Stimulated activated CD8-positive, alpha-beta memory T cell treated with anti-CD3 and anti-CD28 coated beads, Interleukin-7, amount 100 ng/mL, for 1 hour (primary cell): ENCODE measurements at places on chromosomes 4 and X.

DNA sequence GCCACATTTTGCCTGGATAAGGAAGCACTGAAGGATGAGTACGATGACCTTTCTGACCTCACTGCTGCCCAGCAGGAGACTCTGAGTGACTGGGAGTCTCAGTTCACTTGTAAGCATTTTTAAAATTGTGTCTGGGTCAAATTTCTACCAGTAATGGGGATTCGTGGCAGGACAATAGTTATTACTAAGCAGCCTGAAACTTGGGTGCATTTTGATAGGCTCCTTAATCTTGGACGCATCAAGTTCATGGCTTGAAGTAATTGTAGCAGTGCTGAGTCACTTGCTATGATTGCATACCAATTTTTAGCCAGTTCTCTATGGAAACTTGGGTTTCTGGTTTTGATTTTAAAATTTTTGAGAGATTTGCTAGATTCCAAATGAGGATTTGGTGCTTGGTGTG is 4.3 kb downstream of the PGRMC1 start:
- DNase-seq = no peak

- DNase-seq = no peak
Observed at GRCh38 chr4:77264826-77265225, 107.8 kb downstream of the CCNG2 start.

DNA sequence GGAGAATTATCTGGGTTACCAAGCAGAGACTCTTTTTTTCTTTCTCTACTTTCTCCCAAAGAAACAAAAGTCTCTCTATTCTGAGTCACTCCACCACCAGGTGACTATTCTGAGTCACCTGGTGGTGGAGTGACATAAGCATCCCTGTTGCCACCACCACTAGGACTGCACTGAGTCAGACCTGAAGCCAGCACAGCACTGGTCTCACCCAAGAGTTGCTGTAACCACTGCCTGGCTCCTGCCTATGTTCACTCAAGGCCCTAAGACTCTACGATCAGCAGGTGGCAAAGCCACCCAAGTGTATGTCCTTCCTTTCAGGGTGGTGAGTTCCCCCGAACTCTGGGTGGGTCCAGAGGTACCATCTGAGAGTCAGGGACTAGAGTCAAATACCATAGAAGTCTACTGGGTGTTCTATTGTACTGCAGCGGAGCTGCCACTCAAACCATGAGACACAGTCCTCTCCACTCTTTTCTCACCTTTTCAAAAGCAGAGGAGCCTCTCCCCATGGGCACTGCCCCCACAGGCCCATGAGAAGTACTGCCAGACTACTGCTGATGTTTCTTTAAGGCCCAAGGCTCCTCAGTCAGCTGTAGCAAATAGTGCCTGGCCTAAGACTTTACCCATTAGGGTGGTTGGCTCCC is 209.6 kb upstream of the IRS4 start:
- no peak for DNase-seq

DNA sequence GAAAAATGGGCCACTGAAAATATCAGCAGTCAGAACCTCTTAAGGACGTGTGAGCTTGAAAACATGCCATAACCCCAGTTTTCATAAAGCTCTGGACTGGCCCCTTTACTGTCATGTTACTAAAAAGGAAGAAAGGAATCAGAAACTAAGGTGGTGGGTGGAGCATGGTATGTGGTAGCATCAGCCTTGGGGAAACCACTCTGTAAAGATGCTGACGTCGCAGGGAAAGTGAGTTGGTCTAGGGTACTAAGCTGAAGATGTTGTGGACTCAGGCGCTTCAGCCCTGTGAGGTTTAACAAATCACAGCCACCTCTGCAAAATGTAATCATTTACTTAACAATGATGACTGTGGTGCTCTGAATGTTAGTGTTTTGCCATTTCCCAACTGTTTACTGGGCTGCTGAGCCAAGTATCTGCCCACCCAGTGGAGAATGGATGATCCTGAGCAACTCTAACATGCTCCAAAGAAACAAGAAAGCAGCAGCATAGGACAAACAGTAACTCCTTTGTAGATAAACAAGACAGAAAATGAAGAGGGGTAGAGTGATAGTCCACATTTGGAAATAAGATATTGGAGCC is 33.4 kb downstream of the C4orf54 start:
- no peak for DNase-seq

DNA sequence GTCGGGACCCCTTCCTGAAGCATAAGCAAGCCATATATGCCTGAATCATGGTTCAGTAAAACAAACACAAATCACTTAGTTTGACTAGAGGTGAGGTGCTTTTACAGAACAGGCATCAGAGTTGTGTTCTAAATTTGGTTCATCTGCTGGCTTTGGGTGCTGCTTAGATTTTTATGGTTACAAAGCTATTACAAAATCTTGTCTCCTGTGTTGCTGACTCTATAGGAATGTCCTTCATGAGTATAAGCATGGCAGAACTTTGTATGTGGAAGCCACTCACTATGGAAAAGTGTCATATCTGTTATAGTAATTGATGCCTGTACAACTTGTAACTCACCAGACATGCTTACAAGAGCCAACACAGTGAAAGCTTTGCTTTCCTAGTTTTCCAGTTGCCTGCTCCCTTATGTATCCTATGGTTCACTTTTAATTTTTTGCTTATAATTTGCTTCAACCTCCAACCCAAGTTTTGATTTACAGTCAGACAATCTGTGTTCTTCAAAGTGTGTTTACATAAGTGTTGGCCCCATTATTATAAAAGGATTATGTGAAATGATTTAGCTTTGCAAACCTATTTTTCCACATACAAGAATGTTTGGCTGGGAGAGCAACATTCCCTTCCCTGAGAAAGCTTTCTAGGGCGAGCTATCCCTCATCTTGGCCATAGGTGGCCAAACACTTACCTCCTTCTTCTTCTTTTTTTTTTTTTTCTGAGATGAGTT is 30.0 kb upstream of the CYP2U1 start:
- no peak for DNase-seq

DNA sequence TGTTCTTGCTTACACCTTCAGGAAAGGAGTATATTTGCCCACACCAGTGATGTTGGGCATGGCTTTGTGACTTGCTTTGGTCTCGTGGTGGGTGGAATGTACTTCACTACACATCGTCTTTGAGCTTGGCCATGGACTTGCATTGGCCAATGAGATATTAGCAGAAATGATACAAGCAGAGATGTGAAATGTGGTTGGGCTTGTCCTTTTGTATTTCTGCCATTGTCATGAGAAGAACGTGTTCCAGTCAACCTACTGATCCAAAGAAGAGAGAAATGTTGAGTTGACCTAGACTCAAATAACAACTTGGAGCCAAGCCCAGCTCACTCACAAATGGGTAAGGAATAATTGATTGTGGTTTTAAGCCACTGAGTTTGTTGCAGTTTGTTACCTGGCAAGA is 138.4 kb upstream of the ARX start:
- no peak for DNase-seq

GRCh38 chr4:10715135-10715534 is 30.6 kb upstream of the CLNK start:
- no peak for DNase-seq

GRCh38 chr4:108839333-108839732 is 76.5 kb upstream of the ETNPPL start:
- DNase-seq = no peak

DNA sequence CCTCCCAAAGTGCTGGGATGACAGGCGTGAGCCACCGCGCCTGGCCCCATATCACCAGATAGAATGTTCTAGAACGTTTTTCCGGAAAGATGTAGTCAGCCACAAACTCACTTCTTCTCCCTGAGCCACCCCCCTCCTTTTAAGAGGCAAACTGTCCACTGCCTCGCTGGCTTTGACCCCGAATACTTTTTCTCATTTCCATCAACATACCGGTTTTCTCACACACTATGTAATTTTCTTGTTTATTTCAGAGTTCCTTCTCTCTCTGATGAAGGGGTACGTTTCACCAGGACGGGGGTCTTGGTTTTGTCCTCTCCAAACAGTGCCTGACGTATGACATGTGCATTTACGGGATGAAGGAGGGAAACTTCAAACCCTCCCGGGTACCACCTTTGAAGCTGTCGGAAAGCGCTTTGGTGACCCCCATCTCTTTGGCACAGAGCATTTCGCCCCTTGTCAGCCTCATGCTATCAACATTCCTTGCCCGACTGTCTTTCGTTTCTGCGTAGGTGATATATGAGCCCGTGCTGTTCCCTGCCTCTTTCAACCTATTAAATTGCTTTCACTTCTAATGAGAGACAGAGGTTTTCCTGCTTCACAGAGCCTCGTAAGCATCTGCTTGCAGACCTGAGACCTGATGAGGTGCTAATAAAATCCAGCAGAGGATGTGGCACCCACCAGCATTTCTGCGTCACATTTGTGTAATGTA is 73.8 kb downstream of the CRLF2 start:
- DNase-seq = no peak

DNA sequence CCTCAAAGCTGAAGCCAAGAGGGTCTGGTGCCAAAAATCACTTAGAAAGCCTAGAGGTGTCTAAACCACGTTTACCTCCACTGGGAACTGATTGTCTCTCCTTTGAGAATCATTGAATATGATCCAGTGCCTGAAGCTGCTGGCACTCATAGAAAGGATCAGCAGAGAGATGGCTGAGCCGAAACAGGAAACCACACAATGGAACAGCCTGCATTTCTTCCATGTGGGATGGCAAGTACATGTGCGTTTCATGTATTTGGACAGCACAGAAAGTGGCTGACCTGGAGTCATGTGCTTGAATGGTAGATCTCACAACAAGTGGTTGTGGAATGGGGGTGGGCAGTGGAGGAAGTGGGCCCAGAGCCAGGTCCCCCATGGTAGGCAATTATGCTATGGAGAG is 533.7 kb downstream of the INPP4B start:
- DNase-seq = no peak

GRCh38 chr4:1043162-1043561 is 31.7 kb downstream of the FGFRL1 start:
- no peak for DNase-seq

DNA sequence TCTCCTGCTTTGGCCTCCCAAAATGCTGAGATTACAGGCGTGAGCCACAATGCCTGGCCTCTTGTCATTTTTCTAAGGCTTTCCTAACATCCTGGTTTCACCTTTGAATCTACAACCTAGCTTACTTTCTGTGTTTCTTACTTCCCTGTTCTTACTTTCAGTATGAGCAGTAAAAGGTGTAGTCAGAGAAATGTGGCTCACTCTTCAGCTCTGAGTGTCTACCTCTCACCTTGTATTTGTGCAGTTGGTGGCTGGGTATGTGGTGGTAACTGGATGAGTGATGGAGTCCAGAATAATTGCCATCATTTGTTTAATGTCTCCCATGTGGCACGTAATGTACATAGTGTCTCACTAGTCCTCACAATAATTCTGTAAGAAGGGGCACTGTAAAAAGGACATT is 19.1 kb upstream of the CXCL11 start:
- no peak for DNase-seq

DNA sequence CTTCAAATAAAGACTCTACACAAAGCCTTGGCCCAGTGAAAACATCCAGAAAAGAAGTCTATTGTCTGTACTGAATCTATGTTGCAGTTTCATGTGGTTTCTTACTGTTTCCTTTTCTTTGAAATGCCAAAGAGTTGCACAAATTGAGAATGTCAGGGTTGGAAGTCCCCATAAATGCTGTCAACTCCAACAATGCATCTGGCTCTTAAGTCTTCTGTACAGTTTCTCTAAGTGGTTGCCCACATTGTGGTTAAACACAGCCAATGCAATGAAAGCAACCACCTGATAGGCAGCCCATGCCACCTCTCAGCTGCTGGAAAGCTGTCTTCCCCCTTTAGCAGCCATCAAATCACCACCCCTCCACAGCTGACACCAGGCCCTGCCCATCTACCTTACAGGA is 67.2 kb upstream of the C1GALT1C1 start:
- no peak for DNase-seq

DNA sequence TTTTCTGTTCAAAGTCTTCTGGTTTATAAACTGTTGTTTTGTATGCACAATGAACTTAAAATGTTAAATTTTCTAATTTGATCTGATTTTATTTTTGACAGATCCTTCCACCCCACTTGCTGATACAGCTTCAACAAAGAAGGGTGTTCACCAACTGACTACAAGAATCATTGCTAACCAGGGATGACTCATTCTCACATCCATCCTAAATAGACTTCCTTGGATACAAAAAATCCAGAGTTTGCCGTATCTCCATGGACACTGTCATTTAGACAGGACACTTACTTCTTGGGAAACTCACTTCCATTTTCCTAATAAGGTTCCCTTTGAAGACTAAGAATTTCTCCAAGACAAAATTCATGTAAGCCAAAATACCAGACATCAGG is 111.6 kb upstream of the NWD2 start:
- DNase-seq = no peak

- no peak for DNase-seq
Observed at GRCh38 chr4:78781924-78782323, 5.8 kb downstream of the BMP2K start.

DNA sequence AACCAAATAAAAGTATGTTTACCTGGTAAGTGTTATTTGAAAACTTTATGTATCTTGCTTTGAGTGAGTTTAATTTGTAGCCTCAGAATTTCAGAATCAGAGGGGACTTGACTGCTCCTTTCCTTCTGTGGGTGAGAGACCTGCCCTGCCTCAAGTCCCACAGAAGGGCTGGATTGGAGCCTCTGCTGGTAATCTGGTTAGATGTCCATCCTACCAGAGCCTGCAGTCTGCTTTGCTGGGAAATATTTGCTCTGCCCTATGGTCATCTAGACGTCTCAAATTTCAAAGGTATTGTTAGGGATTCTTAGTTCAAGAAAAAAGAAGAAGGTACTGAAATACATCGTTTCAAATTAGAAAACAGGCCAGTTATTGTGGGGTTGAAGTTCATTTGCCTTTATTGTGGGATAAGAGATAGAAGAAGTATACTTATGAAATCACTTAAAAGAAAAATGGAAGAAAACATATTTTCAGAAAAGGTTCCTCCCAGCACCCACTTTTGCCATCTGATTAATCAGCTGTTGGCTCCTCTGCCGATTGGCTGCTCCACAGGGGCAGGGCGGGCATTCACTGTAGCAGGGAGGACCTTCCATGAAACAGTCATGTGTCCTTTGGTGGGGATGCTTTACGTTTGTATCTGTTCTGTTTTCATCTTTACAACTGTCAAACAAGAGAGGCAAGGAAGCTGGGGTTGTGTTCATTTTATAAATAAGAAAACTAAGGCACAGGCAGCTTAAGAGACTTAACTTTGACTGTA is 73.3 kb upstream of the TLR2 start:
- no peak for DNase-seq

- no peak for DNase-seq
Observed at GRCh38 chr4:126718136-126718535, 914.6 kb upstream of the INTU start.

DNA sequence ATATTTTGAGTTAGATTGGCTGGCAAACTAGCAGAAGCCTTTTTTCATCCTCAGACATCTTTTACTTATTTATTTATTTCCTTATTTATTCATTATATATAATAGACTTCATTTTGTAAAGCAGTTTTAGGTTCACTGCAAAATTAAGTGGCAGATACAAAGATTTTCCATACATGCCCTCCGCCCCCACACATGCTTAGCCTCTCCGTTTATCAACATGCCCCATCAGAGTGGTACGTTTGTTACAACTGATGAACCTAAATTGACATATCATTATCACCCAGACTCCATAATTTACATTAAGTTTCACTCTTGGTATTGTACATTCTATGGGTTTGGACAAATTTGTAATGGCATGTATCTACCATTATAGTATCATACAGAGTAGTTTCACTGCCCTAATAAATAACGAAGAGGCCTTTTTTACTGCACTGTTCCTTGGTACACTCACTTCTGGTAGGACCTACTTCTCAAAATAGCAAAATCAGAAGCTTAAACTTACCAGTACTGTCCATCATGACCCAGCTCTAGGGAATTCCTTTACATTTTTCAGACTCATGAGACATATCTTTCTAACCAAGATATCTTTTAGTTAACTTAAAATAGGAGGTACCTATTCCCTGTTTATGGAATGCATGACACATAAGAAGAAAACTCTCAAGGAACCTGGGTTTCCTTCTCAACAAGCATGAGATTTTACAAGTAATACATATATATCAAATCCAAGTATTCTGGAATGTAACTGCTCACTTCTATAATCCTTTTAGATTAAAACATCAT is 4.8 kb upstream of the TMPRSS11B start:
- DNase-seq = no peak
